ENCODE measurements at places on chromosomes 4 and X.

DNA sequence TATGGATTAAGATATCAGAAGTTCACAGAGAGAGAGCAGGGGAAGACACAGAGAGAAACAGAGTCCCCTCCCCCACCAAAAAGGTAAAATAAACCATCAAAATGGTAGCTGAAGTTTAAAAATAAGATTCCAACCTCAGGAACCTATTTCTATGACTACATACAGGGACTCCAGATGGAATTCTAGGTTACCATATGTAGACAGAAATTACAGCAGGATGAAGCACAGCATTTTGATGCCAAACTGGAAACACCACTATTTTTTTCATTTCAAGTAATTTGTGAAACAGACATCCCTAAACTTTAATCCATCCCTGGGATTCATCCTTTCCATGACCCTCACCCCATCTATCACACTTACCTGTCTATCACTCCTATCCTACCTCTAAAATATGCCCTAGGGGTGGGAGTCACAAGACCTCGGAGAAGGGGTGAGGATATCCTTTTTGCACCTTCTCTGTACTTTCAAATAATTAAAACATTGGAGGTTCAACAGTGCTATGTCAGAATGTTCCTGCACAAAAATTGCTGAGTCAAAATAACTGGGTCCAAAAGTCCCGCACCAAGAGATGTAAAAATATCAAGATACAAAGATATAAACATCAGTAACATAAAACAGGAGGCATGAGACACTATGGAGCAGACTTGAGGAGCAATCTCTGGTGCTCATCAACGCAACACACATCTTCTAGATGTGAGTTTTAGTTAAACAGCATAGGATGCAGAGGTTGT is 344.5 kb upstream of the RASGEF1B start:
- no peak for DNase-seq

- DNase-seq, result no peak
Measured at GRCh38 chr4:2761035-2761923, 5.1 kb upstream of the TNIP2 start.

GRCh38 chr4:70515367-70516250 is 2.8 kb upstream of the AMTN start:
- no peak for DNase-seq

DNA sequence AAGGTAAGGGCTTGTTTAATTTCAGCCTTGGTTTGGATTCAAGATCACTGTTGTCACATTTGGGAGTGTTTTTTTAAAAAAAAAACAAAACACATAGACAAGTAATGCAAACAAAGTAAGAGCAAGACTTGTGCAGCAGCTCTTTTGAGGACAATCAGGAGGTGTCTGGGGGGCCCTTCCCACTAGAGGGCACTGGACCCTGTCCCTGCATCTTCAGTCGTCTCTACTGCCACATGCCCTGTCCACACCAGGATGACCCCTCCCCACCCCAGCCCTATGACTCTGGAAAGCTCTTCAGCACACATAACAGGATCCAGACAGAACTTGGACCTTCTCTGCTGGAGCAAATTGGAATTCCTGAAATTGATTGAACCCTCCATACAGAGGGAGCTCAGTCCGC is 71.0 kb downstream of the USP46 start:
- peak; percentile 17 for DNase-seq

DNA sequence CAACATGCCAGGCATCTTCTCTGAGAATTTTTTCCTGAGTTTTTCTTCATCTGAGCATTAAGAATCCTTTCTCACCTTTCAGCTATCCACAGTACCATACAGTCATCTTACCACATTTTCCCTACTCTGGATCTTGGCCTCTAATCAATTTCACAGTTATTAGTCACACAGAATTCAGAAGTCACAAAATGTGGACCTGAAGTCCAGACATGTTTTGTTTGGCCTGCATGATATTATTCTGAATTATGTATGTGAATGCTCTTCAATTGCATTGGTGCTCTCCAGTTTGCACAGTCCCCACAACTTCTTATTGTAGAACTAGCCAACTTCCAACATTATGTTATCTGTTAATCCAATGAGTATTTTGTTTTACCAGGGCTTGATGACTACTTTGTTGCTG is 102.3 kb upstream of the GRIA3 start:
- DNase-seq, result no peak

- no peak for DNase-seq
Measured at GRCh38 chr4:29578329-29578728, 1141.8 kb upstream of the PCDH7 start.

DNA sequence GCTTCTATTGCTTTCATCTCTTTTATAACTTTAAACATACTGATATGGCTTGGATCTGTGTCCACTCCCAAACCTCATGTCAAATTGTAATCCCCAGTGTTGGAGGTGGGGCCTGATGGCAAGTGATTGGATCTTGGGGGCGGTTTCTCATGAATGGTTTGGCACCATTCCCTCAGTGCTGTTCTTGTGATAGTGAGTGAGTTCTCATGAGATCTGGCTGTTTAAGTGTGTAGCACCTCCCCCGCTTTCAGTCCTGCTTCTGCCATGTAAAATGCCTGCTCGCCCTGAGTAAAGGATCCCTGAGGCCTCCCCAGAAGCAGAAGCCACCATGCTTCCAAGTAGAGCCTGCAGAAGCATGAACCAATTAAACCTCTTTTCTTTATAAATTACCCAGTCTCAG is 17.7 kb downstream of the MND1 start:
- DNase-seq, result no peak

DNA sequence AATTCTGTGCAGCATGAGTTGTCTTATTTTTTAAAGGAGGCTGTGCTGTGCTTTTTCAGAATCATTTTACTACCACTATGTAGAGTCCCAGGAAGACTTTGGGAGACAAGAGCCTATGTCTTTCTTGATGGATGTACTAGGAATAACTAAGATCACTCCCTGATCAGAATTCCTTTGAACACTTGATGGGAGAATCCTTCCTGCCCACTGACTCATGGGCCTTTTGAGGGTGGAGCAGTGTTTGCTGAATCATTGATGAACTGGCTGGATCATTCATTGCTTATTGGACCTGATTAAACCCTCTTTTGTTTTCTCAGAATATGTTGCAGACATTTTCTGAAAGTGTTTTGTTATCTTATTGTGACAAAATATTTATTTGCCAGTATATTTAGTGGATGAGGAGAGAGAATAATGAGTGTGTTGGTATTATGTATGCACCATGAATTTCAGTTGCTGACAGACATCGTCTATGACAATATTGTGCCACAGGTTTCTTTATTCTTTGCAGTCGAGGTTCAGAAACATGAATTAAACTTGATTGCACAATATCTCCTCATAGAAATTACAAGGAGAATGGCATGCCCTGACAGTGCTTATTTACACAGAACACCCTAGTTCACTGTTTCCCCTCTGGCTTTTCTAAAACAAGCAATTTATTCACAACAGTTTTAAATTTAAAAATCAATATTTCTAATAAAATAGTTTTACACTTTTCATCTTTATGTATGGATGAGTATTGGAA is 36.3 kb downstream of the POU4F2 start:
- DNase-seq, result no peak

- no peak for DNase-seq
Measured at GRCh38 chr4:3518941-3519340, 13.3 kb downstream of the LRPAP1 start.

DNA sequence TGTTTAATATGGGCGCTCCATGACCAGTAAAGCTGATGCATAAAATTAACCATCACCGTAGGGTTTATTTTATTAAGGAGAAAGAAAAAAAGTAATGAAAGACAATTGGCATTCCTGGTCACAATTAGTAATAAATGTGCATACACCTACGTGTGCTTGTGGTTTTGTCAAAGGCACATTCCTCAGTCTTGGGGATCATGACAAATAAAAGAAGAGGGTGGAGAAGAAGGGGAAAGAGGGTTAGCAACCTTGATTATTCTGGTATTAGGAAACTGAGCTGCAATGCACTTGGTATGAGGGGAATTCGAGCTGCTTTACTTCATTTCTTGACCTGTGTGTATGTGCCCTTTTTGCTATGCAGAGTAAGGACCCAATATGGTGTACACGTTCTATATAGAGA is 1798.3 kb upstream of the PCDH7 start:
- DNase-seq, result no peak

- no peak for DNase-seq
Measured at GRCh38 chr4:87144356-87144755, 76.1 kb downstream of the KLHL8 start.
